ENCODE measurements at places on chromosomes 4 and X.
A peak's percentile ranks its signal among the peaks of the same experiment; 100 is the strongest.

- no peak for DNase-seq
Observed at GRCh38 chrX:39502486-39502885, 595.3 kb downstream of the BCOR start.

DNA sequence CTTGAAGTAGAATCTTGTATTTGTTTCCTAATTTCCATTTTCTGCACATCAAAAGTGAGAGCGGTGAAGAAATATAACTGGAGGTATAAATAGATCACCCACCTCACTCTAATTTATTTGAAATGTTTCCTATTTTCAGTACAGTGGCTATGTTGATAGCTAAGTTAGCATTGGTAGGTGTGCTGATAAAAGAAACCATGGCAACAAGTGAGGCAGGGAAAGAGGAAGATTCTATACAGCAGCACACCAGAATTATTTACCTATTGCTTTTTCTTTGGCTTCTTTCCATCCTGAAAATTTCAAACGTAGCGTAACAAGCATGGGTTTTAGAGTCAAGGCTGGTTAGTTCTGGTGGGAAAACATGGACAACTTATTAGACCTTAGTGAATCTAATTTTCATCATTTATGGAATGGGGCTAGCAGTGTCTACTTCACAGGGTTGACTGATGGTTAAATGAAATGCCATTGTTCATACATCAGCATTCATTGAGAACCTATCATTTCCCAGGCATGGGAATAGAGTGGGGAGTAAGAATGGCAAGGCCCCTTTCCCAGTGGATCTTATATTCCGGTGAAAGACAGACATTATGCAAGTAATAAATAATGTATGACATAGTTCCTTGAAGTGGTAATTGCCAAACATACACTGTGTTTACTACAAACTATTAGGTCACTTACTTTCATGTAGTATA is 30.6 kb upstream of the CTSO start:
- DNase-seq, result no peak

GRCh38 chrX:129360175-129360574 is 163.1 kb downstream of the SMARCA1 start:
- DNase-seq, result peak; percentile 34

- DNase-seq, result no peak
Observed at GRCh38 chr4:113960684-113961321, 18.6 kb downstream of the ARSJ start.

DNA sequence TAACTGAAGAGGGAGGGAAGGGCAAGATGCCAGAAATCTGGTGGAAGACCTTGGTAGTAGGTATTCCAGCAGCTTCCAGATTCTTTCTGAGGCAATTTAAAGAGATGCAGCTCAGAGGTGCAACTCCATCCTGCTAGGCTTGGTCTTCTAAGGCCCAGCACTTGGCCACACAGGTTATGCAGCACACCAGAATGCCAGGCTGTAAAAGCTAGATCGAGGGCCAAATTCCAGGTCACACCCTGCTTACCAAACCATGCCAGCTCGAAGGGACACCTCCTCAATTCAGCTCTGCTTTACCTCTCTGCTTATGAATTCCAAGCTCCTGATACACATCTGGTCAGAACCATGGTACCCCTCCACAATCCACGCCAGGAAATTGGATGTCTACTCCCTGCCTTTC is 19.8 kb upstream of the ATXN3L start:
- DNase-seq, result no peak

GRCh38 chr4:70728091-70728490 is 6.3 kb downstream of the RUFY3 start:
- DNase-seq, result no peak
